Forelimb muscle (tissue), 1 donor: ENCODE measurements at places on chromosomes 16 and 17.

DNA sequence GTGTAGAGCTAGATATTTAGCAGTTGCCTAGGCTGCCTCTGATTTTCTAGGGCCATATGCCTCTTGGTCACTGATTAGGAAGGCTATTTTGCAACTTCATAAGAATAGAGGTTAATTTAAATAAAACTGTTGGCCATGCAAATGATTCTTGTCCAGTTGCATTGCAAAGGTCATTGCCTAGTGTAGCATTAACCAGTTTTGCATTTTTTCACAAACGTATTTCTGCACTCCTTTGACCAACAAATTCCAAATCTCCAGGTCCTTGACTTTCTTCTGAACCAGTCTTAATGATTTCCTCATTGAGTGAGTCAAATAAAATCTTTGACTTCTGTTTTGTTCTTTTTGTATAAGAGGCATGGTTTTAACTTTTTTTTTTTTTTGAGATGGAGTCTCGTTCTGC lies 33.5 kb downstream of the ERCC4 start:
- no peak for DNase-seq

- DNase-seq, result no peak
These were observed 175.2 kb upstream of the SALL1 start for GRCh38 chr16:51326131-51326856.

- DNase-seq, result no peak
These were observed 3.9 kb downstream of the MEAK7 start for GRCh38 chr16:84500531-84500930.

DNA sequence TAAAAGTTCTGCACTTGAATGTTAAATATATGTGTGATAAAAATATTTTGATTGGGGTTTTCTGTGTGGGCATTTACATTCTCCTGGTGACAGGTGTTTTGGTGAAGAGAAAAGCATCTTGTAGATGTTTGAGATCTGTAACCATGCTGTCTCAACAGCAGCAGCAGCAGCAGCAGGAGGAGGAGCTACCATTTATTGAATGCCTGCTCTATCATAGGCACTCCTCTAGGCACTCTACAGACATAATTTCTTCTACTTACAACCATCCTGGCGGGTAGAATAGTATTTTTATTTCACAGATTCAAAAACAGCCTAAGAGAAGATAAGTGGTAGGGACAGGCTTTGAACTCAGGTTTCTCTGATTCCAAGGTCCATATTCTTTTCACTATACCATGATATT lies 159.7 kb upstream of the TBX2 start:
- DNase-seq, result no peak

GRCh38 chr17:7237266-7237760 lies 1.9 kb downstream of the PHF23 start:
- DNase-seq, result no peak

- no peak for DNase-seq
These were observed 46.0 kb upstream of the MMP2 start for GRCh38 chr16:55433030-55433429.

DNA sequence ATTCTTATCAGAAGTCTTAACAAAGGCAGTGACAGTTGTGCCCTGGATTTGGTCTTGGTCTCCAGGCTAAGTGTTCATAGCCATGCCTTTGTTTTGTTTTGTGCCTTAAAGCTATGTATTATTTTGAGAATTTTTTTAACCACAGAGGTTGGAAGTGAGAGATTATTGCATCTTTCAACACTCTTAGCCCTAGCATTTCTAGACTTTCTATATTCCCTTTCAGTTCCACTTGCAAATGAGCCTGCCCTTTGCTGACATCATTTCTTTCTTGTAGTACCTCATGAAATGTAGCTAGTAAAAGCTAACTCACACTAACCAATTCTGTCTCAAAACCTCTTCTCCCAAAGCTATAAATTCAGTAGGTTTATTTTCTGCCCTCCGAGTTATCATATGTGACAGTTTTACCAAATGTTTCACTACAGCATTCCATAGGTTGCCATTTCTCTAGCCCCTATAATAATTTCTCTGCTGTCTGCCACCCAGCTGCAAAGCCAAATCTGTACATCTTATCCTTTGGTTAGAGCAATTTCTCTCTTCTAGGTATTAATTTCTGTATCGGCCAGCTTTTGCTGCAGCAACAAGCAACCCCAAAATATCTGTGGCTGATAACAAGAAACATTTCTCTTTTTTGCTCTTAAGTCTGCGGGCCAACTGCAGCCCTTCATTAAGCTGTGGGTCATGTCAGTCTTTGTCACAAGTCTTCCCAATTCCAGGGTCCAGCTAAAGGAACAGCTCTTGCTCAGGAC lies 14.2 kb upstream of the CCL1 start:
- no peak for DNase-seq

GRCh38 chr16:81720973-81721906 lies 57.9 kb upstream of the PLCG2 start:
- DNase-seq, result no peak

DNA sequence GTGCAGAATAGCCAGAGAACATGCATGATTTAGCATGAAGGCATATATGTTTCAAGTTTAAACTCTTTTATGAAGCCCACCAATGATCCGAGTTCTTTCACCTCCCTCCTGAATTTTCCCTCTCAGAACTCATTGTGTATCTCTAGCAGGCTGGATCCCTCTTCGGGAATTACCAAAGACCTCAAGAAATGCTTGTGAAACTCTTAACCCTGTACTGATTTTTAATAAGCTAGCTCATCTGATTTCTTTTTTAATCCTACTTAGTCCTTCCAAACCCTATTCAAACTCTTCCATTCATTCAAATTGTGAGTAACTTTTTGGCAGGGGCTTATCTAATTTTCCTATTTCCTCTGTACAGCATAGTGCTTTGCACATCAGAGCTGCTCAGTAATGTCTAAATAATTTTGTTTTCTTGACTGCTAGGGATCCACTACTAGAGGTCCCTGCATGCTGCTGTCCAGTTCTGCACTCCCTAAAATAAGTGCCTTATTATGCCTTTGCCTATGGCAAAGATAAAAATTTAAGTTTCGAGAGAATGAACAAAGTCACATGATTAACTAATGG lies 723.8 kb downstream of the CDH11 start:
- no peak for DNase-seq

- DNase-seq, result no peak
These were observed 72.0 kb upstream of the CHMP6 start for GRCh38 chr17:80919331-80920311.

GRCh38 chr16:10519929-10520868 lies 60.2 kb downstream of the EMP2 start:
- DNase-seq, result no peak
